ENCODE measurements at places on chromosomes 6 and 20.

DNA sequence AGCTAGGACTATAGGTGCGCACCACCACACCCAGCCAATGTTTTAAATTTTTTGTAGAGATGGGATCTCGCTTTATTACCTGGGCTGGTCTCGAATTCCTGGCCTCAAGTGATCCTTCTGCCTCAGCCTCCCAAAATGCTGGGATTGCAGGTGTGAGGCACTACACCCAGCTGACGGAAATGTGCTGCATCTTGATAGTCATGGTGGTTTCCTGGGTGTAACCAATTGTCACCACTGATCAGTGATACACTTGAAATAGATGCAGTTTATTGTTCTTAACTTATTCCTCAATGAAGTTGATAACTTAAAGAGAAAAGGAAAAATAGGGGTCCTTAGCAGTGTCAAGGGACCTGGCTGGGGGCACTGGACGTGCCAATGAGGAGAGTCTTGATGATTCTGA, 92.4 kb downstream of the PPP1R14C start:
- no peak for DNase-seq

GRCh38 chr6:2862712-2863181, 21.1 kb upstream of the SERPINB1 start:
- no peak for DNase-seq

- DNase-seq, result no peak
Measured at GRCh38 chr6:134517868-134518267, 200.0 kb upstream of the SGK1 start.

- DNase-seq, result no peak
Measured at GRCh38 chr20:58377766-58378401, 11.1 kb upstream of the VAPB start.

DNA sequence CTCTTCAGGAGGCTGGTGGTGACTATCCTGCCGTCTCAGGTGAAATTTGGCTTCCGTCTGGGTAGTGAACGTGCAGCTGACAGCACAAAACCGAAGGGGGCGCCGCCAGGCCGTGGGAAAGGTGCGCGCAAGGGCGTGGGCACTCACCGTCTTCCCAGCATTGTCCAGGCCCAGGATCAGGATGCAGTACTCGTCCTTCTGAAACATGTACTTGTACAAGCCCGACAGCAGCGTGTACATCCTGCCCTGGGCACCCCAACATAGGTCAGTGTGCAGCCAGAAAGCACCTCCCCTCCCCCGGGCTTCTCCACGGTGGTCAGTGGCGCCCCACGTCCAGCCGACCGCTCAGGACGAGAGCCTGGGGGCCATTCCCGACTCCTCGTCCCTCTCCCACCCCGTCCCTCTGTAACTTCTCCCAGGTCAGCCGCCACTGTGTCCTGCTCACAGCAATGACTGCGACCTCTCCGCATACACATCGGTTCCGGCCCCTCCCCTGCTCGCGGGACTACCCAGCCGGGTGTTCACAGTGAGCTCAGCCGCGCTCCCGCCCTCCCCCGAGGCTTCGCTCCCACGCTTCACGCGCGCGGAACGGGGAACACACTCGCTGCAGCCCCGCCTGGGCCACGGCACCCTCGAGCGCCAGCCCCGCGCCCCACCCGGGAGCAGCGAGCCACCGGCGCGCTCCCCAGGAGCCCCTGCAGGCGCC, 771 bp downstream of the ARFRP1 start:
- peak; percentile 49 for DNase-seq

GRCh38 chr6:87378947-87379346, 28.8 kb upstream of the CFAP206 start:
- no peak for DNase-seq

DNA sequence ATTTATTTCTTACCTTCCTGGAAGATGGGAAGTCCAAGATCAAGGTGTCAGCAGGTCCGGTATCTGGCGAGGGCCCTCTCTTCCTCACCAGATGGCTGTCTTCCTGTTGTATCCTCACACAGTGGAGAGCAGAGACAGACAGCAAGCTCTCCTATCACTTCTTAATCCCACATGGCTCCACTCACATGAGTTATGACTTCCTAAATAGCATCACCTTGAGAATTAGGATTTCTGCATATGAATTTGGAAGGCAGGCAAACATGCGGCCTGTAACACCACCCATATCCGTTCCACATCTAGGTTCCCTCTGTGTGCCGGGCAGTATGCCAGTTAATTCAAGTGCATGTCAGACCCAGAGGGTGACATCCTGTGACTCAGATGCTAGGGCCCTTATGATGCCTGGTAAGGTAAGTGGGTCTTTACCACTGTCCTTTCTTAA, 2.1 kb downstream of the RAET1E start:
- no peak for DNase-seq

DNA sequence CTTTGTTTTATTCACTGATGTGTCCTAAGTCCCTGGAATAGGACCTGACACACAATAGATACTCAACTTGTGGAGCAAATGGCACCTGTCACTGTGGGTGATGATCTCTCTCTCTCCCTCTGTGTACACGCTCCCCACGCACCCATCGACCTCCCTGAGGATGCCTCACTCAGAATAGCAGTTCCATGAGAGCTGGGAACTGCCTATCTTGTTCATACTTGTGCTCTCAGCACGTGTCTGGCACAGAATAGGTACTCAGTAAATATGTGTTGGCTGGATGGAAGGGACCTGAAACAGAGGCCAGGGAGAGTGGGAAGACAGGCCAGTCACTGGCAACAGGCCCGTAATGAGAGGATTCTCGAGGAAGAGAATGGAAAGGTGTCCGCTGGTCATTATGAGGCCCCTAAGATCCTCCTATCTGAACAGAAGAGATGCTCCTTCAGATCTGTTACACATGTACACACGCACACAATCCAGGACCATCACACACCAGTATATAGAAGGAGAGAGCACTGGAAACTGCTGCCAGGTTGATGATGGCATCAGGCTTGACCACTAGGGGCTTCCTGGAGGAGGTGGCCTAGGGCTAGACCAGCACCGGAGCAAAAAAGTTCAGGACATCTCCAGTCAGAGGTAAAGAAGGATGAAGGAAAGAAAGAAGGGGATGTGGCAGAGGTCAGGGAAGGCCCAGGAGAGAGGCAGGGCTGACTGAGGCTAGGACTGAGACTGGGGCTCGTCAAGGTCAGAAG, 30.9 kb downstream of the VEGFA start:
- DNase-seq, result no peak

- DNase-seq, result no peak
Measured at GRCh38 chr6:7142918-7143475, 35.2 kb downstream of the RREB1 start.

DNA sequence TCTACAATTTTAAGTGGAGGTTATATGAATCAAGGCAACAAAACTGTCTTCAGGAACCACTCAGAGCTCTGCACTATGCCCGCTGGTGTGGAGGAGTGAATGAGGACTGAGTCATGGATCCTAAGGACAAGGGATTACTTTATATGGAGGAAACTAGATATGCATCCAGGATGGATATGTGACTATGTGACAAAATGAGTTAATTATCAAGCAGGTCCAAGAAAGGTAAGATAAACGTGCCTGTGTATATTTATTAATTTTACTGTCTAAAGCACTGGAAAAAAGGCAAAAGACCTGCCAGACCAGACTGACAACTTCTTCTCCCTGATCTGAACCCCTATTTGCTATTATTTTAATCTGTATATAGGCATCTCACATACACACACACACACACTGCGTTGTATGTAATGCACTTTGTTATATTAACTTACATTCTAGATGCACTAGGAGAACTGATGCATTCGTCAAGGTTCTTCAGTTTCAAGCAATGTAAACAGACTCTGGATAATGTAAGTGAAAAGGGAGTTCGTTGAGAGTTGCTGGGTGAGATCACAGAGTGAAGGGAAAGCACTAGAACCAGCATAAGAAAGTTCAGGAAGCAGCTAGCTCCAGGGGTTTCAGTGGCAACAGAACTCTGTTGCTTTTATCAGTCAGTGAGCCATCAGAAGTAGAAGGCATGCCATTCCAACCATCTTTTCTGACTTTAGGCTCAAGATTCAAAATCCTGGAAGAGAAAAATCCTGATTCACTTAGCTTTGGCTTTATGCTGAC, 26.4 kb upstream of the ADGRG6 start:
- no peak for DNase-seq

DNA sequence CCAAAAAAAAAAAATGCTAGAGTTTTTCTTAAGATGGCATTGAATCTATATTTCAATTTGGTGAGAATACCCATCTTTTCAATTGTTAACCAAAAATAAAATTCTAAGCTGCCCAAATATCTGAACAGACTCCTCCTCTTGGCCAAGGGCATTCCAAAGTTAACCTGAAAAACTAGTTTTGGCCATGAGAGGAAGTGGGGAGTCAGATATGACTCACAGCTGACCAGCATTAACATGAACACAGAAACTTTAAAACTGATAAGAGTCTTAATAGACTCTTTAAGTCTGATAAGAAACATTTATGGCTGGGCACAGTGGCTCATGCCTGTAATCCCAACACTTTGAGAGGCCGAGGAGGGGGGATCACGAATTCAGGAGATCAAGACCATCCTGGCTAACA, 171.3 kb downstream of the FAXC start:
- DNase-seq, result no peak

DNA sequence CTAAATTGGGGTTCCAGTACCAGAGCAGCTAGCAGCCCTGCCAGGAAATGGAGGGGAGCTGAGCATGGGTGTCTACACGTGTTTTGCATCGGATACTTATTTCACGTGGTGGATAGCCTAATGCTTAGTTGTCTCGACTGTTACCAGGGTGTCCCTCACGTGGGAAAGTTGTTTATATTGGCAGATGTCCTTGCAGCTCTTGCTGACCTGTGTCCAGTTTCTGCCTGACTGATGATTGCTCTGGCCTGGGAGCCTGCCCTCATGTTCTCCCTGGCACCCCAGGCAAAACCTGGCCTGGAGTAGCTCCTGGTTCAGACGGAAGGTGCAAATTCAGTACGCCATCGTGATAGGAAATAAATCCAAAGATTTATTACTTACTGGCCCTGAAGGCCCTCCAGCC, 11.8 kb upstream of the FERMT1 start:
- no peak for DNase-seq

- peak; percentile 45 for DNase-seq
Measured at GRCh38 chr6:100283285-100283684, 181.4 kb downstream of the SIM1 start.

GRCh38 chr20:47360297-47361056, 4.0 kb upstream of the ZMYND8 start:
- DNase-seq, result peak; percentile 40

DNA sequence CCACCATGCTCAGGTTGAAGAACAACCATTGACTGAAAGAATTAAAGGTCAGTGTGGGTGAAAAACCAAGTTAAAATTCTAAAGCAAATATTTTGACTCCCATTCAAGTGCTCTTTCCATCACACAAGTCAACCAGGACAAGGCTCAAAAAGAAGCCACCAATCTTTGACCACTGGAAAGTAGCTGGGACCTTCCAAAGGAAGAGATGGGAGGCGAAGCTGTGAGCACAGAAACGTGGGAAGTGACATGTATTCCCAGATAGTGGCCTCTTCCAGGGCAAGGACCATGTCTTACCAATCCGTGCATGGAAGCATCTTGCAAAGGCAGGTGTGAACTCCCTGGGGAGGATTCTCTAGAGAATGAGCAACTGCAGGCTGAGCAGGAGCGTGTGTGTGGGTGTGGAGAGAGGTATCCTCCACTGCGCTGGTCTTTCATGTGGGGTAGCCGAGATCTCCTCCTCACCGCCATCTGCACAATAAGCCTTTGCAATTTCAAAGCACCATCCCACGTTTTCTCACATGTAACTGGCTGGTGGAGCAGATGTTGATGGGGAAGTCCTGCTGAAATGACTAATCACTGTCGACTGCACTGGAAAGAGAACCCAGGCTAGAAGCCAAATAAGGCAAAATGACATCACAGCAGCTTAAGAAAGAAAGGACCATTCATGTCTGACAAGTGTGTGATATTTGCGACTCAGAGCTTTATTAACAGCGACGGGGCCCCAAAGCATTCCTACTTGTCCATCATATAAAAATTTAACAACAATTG, 189.4 kb upstream of the RREB1 start:
- DNase-seq, result no peak

DNA sequence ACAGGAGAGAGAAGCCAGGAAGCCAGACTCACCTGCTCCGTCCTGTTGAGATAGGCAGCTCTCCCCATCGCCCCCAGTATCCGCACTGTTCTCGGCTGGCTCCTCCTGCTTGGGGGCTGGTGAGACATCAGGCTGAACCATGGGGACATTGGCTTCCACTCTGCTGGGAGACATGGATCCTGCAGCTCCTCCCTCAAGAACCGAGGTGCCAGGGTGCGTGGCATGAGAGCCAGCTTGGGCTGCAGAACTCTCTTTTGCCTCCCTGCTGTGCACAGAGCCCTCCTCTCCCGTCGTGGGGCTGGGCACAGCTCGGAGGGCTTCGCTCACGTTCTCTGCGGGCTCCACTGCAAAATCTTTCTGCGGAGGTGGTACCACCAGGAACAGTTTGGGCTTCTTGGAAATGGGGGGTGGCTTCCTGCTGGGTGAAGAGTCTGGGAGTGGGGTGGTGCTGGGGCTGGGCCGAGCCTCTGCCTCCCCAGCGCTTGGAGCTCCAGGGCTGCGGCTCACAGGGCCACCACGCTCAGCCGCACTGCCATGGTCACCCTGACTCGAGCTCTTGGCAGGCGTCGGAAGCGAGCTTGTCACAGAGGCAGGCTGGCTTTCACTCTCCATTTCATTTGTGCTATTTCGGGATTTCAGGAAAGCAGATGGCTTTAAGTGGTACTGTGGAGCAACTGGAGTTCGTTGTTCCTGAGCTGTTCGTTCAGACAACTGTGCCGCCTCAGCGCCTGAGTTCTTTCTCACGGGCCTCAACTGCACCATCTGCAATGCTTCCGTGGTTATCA, 26.5 kb downstream of the HEBP2 start:
- DNase-seq, result no peak

DNA sequence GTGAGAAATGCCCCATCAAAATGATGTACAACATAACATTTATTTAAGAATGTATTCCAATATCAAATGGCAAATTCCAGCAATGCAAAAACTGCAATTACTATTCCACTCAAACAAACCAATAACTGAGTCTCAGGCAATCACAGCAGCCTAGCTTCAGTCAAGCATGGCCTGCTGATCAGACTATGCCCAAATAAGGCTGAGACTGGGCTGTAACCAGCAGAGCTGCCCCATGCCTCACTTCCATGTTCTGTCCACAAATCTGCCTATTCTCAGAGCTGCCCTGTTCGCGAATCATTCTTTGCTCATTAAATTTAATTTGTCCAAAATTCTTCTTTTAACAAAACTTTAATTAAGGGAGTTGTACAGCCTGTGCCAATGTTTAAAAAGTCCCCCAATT, 155.4 kb downstream of the FNDC1 start:
- DNase-seq, result no peak

- DNase-seq, result no peak
Measured at GRCh38 chr6:144666781-144667180, 381.6 kb downstream of the UTRN start.

- no peak for DNase-seq
Measured at GRCh38 chr6:3746696-3747095, 4.8 kb downstream of the PXDC1 start.
